ENCODE measurements at places on chromosomes 4 and X.

- DNase-seq: no peak
These were observed 4.2 kb downstream of the PAK3 start for GRCh38 chrX:111100191-111100590.

- no peak for DNase-seq
These were observed 12.1 kb downstream of the SNX25 start for GRCh38 chr4:185221491-185221890.

DNA sequence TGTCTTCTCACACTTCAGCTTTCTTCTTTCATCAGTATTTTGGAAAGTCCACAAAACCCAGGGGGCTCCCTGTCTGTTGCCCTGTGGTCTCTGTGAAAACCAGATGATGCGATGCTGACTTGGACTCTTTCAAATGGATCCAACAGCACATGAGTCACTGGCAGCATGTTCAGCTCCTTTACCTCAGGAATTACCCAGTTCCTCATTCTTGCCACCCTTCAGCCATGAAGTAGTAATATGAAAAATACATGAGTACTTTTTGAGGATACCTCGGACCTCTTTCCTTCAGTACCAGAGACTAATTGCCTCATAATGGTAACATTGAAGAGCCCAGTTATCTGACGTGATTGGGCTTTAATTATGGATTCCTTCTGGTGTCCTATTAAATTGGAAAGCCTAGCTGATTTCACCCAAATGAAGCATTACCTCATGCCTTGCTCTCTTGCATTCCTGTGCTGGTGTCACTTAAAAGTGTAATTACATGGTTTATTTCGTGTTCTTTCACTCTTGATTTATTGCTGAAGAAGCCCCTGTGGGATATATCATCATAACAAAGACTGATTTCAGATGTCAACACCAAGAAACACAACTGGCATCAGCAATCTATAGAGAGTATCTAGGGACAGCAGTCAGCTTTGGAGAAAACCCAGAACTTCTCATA, 63.4 kb downstream of the NFKB1 start:
- DNase-seq: peak; percentile 15

- peak; percentile 20 for DNase-seq
These were observed 8.0 kb downstream of the REELD1 start for GRCh38 chr4:146222313-146222712.

- DNase-seq: no peak
These were observed 67.6 kb downstream of the ELOVL6 start for GRCh38 chr4:110130576-110131358.

GRCh38 chr4:8640816-8641215, 48.3 kb downstream of the CPZ start:
- no peak for DNase-seq

- peak; percentile 77 for DNase-seq
These were observed 111.1 kb upstream of the TLL1 start for GRCh38 chr4:165761963-165762362.

DNA sequence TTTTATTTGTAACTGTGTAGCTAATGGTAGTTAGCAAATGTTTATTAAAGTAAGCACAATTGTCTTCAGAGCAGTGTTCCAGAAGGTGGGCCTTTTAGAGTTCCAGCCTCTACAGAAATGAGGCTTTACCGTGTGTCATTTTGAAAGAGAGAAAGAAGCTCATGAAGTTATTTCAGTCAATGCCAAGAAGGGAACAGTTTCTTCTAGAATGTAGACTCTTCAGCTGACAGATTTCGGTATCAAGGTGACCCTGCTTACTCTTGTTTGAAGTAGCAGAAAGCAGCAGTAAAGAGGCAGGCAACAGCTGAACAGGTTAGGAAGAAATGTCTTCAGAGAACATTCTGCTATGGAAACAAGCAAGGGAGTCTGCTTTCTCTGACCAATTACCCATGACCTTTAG, 93.6 kb downstream of the TASL start:
- DNase-seq: no peak

DNA sequence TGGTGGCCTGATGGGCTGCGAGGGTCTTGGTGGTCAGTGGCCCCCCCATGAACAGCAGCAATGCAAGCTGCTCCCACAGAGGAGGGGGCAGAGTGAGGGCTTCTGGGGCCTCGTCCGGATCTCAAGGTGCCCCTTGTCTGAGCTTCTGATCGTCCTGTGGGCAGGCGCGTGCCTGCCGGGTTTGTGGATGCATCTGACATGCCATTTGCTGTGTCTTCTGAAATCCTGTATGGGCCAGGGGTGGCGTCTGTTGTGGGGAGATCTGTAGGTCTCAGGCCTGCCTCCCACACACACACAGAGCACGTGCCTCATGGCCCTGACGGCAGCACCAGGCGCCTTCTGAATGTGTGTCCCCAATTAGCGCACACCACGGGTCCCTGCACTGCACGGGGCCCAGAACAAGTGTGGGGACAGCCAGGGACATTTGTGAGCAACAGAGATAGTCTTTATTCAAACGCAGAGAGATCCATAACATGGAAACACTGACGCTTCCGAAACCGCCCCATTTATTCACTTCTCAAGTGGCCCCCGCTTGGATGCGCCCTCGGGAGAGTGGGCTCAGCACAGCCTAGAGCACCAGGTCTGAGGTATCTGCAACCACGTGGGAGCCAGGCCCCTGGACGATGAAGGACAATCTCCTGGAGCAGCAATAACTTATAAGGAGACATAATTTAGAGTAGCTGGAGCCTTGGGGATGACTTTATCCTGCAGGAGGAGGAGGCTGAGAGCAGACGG, 5.7 kb downstream of the SPON2 start:
- no peak for DNase-seq

DNA sequence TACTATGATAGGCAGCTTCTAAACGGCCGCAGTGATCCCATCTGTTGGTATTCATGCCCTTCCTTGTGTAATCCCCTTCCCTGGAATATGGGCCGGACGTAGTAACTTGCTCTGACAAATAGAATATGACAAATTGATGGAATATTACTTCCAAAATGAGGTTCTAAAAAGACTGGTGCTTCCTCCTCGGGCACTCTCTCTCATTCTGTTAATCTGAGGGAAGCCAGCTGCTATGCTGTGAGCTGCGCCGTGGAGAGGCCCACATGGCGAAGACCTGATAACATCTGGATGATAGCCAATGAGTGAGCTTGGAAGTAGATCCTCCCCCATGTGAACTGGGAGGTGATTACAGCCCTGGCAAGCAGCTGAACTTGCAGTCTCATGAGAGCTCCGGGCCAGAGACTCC, 27.2 kb upstream of the SLC25A4 start:
- DNase-seq: peak; percentile 92

DNA sequence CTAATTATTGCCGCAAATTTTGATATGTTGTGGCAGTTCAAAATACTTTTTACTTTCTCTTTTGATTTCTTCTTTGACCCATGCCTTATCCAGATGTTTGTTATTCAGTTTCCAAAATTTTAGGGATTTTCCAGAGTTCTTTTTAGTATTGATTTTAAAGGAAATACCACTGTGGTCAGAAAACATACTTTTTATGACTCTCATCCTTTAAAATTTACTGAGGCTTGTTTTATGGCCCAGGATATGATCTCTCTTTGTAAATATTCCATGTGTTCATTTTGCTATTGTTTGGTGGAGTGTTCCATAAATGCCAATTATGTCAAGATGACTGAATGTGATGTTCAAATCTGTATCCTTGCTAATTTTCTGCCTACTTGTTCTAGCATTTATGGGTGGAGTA, 272.3 kb upstream of the DIPK2B start:
- no peak for DNase-seq

GRCh38 chr4:99013402-99013843, 17.9 kb downstream of the METAP1 start:
- no peak for DNase-seq

DNA sequence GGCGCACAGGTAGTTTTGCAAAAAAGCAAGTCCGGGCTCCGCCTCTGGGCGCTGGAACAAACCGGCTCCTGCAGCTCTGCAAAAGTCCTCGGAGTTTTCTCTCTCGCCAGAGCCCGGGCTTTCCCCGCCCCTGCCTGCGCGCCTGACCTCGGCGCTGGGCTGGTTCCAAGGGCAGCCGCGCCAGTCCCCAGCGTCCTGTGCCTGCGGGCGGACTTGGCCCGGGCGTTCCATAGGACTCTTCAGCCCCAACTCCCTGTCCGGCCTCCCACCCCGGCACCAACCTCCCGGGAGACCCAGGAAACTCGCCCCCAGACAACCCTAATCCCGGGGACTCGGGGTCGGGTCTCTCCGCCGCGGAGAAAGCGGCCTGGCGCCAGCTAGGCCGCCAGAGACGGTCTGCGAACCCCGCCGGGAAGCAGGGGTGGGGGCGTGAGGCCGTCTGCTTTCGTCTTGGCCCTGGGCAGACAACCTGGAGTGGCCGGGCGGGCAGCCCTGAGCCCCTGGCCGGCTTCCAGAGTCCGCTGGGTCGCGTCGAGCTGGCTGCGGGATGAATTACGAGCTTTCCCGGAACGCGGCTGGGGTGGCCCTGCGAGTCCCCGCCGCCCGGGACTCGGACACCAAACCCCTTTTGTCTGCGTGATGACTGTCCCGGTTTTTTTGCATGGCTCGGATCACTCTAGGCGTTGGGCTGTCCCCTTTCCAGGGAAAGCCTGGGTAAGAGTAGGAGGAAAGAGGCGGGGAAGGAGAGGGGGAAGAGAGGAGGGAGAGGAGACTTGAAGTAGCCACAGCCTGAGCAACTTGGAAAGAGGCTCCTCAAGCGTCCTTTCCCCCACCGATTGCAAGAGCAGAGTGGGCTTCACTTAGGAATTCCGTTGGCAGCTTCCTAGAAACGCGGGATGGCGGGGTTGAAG, 916 bp downstream of the MXRA5 start:
- DNase-seq: peak; percentile 58

DNA sequence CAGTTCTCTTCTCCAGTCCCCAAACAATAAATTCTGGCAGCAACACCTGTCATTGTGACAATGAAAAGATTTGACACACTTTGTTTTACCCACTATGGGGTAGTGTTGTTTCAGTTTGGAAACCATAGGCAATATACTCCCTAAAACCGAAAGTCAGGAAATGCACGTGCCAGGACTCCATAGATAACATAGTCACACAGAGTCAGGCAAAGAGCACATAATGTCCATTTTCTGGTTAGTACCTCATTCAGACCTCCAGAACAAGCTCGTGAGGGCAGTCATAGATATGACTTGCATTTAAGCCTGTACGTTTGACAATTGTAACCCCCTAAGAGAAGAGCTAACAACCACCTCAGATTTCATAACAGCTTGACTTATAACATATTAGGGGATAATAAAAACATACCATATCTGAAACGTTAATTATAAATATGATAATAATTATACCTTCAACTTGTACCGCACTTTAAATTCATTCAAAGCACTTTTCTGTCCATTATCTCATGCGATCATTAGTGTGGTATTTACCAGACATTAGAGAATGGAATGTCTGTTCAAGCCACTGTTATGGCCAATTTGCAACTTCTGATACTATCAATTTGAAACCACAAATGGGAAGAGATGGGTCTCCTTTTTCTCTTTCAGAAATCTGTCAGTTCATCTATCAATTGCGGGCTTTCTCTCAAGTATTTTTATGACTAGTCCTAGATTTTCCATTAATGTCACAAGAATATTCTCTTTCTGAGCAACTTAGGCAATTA, 147.4 kb downstream of the LDB2 start:
- no peak for DNase-seq

GRCh38 chrX:97380200-97380599, 496.5 kb downstream of the RPA4 start:
- DNase-seq: no peak

- no peak for DNase-seq
These were observed 209.1 kb upstream of the ANXA10 start for GRCh38 chr4:167883266-167883665.

GRCh38 chr4:7792616-7793015, 147.0 kb downstream of the AFAP1 start:
- no peak for DNase-seq

DNA sequence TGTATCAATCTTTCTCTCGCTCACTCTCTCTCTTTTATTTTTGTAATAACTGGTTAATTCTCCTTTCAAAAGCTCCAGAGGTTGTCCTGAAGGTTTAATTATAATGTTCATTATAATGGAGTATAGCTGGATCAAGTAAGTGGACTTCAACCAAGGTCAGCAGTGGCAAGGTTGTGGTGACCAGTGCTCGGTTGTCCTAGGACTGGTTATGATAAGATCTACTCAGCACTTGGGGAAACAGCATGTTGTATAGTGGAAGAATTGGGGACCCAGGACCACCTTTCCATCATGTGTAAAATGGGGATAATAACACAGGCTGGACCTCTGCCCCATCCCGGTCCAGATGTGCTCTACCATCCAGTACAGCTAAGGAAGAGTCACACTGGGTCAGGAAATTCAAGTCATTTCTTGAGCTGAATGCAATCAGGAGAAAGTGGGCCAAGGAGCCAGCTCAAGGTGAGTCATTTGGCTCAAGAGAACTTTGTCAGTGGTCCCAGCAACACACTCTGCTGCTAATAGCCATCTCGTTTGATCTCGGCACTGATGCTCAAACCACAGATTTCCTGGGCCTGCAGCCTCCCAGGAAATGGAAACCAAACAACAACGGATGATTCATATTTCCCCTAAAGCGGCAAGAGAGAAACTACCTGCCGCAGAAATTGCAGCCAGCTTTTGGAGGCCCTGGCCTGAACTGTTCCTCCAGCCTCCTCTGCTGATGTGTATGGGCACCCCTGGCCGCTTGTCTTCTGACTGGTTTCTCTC, 123.6 kb upstream of the RBPJ start:
- peak; percentile 8 for DNase-seq

- peak; percentile 15 for DNase-seq
These were observed 88.1 kb downstream of the SPANXN3 start for GRCh38 chrX:143429131-143429530.

GRCh38 chrX:110402091-110402849, 43.6 kb downstream of the RTL9 start:
- DNase-seq: no peak

DNA sequence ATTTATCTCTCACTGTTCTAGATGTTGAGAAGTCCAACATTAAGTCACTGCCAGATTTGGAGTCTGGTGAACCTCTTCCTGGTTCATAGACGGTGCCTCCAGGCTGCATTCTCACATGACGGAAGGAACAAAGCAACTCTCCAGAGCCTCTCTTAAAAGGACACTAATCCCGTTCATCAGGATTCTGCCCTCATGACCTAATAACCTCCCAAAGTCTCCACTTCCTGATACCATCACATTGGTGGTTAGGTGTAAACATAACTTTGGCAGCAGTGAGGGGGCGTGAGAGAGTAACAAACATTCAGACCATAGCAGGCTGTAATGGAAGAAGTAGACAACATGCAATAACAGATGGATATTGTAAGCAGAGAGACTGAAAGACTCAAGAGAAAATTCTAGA, 388.6 kb downstream of the PDHA2 start:
- no peak for DNase-seq

DNA sequence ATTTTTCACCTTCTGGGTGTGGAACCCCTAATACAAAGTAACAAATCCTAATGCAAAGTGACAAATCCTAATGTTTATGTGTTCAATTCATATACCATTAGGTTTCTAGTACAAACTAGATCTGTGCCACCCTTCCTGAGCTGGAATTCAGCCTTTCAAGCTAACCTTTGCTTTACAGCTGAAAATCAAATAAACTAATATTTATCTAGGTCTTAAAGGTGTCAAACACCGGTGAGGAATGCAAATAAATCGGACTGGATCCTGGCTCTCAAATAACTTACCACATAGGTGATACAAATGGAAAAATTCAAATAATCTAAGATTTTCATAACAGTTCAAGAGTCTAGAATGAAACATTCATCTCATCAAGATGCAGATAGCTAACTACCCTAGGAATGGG, 11.6 kb downstream of the IRF2 start:
- no peak for DNase-seq

Measured in Caki2 (cell line).